NCI-H1417 (cell line): ENCODE measurements at places on chromosomes 1 and 21.
A peak's percentile ranks its signal among the peaks of the same experiment; 100 is the strongest.

- DNase-seq = no peak
Measured at GRCh38 chr1:196877964-196878363, 9.9 kb upstream of the CFHR4 start.

DNA sequence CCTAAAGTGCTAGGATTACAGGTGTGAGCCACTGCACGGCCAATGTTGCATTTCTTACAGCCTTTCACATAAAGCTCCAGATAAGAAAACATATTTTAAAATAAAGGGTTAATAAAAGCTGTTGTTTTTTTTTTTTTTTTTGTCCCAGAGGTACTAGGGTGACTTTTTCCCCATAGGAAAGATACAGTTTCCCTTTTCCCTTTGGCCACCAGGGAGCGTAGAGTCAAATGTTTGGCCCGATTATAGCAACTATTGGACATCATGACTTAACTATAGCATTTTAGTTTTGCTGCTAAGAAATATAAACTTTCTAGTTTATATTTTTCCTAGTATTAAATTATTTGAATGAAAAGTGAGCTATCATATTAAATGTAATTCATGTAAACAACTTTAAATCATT is 31.4 kb downstream of the GRIK3 start:
- no peak for DNase-seq

DNA sequence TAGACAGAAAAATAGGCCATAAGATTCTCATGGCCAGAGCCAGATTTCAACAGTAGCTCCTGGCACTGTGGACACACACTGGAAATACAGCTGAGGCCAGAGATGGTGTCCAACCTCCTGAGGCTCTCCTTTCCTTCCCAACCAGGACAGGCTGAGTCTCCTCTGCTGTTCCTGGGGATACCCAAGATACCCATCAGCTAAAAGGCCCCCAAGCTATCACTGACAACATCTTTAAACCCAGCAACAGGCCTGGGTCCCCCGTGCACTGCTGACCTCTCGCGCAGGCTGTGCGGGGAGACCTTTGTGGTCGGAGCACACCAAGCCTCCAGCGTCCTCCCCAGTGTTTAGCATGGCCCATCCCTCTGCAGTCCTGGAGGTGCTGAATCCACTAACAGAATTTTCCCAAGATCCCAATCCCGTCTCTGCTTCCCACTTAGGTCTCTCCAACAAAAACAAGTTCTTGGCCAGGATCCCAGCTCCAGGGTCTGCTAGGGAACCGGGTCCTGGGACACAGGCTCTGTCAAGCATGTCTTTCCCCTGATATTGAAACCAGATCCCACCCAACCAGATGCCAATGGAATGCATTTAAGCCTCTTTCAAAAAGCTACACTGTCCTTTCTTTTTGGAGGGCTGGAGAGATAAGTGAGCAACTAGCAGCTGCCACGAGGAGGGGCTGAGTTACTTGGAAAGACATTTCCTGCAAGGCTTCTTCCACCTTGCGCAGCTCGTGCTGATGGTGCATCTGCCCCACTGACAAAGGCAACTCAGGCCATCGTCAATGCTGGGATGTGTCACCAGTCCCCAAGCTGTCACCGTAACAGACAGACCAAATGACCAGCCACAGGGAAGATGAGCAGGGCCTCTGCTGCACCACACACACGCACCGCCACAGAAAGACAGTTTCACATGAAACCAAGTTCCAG is 73.2 kb downstream of the BCAR3 start:
- DNase-seq = no peak

- DNase-seq = no peak
Measured at GRCh38 chr1:185761841-185762240, 27.6 kb downstream of the HMCN1 start.

DNA sequence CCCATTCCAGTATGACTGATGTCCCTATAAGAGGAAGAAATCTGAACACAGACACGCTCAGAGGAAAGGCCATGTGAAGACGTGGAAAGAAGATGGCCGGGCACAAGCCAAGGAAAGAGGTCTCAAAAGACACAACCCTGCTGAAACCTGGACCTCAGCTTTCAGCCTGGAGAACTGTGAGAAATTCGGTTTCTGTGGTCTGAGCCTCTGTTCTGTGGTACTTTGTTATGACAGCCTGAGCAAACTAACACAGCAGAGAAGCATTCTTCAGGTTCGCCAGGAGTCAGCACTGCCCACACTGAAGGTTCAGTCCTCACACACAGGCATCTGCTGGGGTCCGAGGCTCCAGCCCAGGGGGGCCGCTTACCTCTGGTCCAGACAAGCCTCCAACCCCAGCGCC is 37.7 kb downstream of the SEC16B start:
- no peak for DNase-seq

GRCh38 chr1:41936107-41936506 is 17.4 kb upstream of the HIVEP3 start:
- DNase-seq = peak; percentile 87

DNA sequence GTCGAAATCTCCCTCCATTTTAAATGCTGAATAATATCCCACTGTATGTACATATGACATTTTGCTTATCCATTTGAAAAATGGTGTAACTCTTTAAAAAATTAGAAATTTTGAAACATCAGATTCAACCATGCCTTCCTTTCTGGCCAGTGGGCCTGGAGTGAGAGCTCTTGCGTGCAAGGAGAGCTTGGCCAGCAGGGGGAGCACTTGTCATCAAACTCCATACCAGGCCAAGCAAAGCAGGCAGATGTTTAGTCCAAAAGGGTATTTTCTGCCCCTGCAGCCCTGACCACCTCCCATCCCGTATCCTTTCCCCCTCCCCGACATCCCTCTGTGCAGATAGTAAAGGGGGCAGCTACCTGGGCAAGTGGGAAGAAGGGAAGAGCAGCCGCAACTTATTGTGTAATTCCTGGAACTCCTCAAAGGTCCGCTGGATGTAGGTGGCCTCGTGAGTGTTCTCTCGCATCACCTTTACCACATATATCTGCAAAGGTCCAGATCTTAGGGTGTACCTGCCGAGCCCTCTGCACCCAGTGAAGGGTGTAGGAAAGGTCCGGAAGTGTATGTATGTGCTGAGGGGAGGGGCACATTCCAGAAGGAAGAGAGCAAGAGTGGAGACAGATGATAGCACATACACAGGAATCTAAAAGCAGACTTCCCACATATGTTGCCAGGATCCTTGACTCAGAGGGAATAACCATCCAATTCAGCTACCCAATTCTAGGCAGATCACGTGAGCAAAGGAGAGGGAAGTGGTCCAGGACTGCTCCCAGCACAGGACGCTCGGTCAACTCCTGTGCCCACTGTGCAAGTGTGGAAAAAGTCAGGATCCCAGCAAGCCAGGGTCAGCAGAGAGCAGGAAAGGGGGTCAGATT is 19.9 kb upstream of the PPP1R15B start:
- DNase-seq = peak; percentile 87
